ENCODE measurements at places on chromosomes 5 and 9.

DNA sequence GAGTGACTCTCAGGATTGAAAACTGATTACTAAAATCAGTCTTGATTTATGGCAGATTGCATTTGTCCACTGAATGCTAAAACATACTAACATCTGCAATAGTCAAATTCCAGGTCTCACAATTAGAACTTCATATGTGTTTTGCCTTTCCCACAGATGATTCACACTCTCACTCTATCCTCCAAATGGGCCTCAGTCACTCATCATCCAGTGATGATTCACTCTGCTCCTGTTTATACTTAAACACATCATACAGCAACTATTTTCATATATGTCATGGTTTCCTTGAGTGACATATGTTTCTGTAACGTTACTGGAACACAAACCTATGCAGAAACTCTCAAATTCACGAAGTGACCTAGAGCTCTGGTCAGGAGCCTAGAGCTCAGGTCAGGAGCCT, 512.9 kb downstream of the HINT1 start:
- DNase-seq = no peak

- DNase-seq = no peak
Observed at GRCh38 chr5:171149772-171150171, 159.3 kb upstream of the TLX3 start.

GRCh38 chr9:79664375-79664831, 92.6 kb downstream of the TLE4 start:
- DNase-seq = no peak

- DNase-seq = no peak
Observed at GRCh38 chr9:87944682-87945081, 26.9 kb downstream of the SPATA31C1 start.

- no peak for DNase-seq
Observed at GRCh38 chr5:175887463-175887862, 16.1 kb downstream of the CPLX2 start.

- DNase-seq = no peak
Observed at GRCh38 chr9:134660407-134660806, 18.8 kb downstream of the COL5A1 start.

- no peak for DNase-seq
Observed at GRCh38 chr9:82549174-82549821, 513.6 kb downstream of the RASEF start.

DNA sequence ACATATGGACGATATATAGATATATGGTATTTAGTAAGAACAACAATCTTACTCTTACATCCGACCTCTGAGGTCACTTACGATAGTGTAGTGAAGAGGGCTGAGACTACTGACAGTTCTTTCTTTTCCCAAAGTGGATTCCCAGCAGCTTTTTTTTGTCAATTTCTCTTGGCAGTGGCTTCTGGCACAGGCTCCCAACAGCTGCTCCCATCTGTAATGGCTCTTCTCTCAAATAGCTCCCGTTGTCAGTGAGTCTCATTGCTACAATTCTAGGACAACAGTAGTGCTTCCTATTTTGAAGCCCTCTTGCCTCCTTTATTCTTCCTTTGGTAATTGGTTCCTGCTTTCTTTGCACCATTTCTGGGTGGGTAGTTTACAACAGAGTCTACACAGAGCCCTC, 68.4 kb downstream of the SLC25A46 start:
- no peak for DNase-seq

GRCh38 chr5:93705896-93706295, 35.5 kb downstream of the POU5F2 start:
- no peak for DNase-seq

DNA sequence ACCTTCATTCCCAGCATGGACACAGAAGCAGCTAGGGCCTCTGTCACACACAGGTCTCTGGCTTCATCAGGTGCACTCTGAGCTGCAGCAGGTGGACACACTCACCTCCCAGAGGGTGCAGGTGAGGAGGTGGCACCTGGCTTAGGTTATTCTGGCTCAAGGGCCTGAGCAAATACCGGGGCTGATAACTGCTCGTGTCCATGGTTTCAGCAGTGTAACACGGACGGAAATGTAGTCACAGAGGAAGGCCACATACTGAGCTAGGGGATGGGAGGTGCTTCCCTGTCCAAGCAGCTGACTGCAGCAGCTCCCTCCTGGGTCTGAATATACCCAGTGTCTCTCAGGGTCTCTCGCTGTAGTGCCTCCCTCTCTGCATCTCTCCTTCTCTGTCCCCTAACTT, 5.7 kb downstream of the PHF2 start:
- no peak for DNase-seq

- DNase-seq = no peak
Observed at GRCh38 chr9:83933790-83934189, 12.6 kb upstream of the KIF27 start.

GRCh38 chr5:113548396-113548795, 34.9 kb downstream of the YTHDC2 start:
- no peak for DNase-seq

DNA sequence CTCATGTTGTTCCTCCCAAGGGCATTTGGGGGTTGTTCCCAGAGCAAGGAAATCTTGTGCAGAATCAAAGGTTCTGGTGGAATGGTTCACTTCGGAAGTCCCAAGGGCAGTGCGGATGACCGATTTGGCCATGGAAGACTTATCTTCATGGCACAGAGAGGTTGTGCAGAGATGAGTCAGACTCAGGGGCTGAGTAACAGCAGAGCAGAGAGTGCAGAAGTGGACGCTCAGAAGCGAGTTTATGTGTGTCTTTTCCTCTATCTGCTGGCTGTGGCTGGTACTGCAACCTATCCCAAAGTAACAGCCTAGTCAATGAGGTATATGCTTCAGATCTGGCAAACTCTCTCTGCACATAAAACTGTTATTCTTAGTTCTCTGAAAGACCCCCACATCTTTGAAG, 118.1 kb downstream of the DPYSL3 start:
- no peak for DNase-seq

DNA sequence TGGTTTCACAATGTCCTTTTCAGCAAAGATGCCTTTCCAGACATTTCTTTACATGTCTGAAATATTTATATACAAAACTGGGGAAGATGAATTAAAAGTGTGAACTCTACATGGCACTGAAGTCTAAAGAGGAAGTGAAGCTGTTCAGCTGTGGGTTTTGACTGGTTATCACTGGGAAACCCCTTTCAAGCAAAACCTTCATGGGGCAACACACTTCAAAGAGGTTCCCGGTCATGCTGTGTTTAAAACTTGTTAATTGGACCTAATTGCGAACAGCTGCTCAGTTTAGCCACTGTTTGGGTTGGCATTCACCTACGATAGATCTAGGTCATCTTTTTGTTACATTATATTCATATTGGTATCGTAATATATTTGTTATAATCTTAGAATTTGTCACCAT, 20.0 kb upstream of the GDNF start:
- no peak for DNase-seq

DNA sequence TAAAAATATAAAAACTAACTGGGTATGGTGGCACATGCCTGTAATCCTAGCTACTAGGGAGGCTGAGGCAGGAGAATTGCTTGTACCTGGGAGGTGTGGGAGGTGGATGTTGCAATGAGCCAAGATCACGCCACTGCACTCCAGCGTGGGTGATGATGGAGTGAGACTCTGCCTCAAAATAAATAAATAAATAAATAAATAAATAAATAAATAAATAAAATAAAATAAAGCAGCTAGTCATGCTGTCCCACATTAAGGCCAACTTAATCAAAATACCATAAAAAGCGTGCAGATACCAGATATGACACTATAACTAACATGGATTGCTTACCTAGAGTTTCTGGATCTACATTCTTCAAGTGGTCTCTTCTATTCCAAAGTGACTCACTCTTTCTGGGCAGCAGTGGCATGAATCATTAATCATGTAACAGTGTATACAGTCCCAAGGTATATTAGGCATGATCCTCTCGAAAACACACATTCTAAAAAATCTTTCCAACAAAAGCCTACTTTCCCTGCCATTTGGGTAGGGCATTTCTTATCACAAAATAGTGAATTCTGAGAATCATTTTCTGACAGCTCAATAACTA, 187.1 kb downstream of the ELAVL2 start:
- DNase-seq = no peak

GRCh38 chr9:98837516-98837915, 30.0 kb downstream of the GALNT12 start:
- DNase-seq = no peak

- no peak for DNase-seq
Observed at GRCh38 chr5:146720107-146720506, 158.4 kb downstream of the PPP2R2B start.

DNA sequence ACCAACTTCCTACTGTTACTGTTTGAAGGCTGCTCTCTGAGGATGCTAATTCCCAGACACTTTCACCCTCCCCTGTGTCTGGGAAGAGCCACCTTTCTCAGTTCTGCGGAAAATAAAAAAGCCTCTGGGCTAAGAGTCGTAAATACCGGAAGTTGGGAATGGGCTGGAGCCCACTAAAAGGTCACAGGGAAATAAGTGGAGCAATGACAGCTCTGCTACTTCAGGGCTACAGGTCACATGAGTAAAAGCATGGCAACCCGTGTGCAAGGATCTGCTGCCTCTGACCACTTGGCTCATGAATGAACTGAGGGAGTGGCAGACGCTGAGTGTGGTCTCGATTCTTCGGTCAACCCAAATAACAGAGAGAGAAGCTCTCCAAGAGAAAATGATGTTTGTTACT, 25.8 kb upstream of the ATP6V1G1 start:
- no peak for DNase-seq

GRCh38 chr5:57437976-57438805, 44.4 kb downstream of the ACTBL2 start:
- no peak for DNase-seq
